ENCODE measurements at places on chromosomes 3 and 15.

GRCh38 chr3:31408720-31409119, 124.0 kb upstream of the STT3B start:
- no peak for DNase-seq

DNA sequence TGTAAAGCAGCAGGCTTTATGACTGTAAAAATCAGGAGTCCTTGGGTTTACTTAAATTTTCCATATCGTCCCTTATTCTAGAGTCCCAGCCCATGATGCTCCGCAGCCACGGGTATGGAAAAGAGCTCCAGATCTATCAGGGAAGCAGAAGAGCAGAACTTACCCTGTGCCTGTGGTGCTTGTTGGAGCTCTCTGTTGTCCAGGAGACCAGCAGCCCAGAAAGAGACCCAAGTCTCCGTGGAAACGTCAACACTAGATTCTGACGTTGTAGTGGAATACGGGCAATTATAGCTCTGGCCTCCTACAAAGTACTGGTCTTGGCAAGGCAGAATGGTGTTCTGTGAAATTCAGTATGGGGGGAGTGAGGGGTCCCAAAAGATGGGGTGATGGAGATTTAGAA, 2.0 kb downstream of the GMNC start:
- DNase-seq = no peak

- DNase-seq = no peak
Observed at GRCh38 chr15:34994925-34995324, 6.8 kb upstream of the ZNF770 start.

DNA sequence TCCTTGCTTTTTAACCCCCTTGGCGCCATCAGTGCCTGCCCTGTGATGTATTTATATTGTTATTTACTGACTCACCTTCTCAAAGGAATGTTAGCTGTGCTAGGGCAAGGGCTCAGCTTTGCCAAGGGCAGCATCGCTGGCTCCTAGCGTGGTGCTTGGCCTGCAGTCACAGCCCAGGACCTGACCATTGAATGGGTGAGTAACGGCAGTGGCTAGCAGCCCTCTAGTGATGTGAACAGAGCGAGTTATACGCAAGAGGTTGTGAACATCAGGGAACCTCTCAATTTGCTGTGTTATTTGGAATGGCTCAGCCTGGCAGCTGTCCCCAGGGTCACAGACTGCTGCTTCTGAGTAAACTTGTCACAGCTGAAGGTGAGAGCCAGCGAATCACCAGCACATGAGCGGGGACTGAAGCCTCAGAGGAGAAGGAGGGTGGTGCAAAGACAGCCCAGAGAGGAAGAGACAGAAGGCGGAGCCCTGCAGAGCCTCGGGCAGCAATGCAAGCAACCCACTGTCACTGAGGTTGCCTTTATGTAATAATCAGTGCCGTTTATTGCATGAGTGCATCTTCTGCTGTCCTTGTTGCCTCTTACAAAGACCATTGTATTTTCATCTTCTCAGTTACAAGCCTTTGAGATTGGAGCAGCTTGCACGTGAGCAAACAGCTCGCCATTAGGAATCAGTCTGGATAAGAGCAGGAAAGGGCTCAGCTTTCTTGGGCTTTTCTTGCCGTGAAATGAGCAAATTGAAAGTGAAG, 158.3 kb downstream of the SLCO3A1 start:
- peak; percentile 6 for DNase-seq

GRCh38 chr3:75220932-75221331, 443.2 kb upstream of the FRG2C start:
- DNase-seq = no peak

DNA sequence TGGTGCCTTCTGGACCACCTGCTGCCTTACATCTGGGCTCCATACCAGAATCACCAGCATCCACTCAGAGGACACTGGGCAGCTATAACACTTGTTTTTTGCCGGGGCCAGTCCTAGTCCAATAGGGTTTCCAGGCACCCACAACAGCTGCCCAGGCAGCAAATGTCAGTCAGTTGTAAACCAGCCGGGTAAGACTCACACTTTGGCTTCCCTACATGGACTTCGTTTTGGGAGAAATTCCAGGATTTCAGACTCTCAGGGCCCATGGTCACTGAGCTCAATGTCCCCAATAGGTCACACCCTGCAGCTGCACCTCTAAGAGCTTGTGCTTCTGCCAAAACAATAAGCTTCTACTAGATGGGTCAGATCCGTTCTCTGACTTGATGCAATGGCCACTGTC, 83.8 kb downstream of the FAM174B start:
- DNase-seq = no peak

GRCh38 chr15:95492388-95493070, 838.0 kb upstream of the NR2F2 start:
- DNase-seq = no peak

Measured in stimulated activated CD4-positive, alpha-beta T cell treated with anti-CD3 and anti-CD28 coated beads, Interleukin-1b, Interleukin-23, amount 100 ng/mL, for 4 hours (primary cell).